ENCODE measurements at places on chromosomes 6 and 20.
A peak's percentile ranks its signal among the peaks of the same experiment; 100 is the strongest.

GRCh38 chr6:43945768-43946080 is 175.7 kb downstream of the VEGFA start:
- no peak for DNase-seq

DNA sequence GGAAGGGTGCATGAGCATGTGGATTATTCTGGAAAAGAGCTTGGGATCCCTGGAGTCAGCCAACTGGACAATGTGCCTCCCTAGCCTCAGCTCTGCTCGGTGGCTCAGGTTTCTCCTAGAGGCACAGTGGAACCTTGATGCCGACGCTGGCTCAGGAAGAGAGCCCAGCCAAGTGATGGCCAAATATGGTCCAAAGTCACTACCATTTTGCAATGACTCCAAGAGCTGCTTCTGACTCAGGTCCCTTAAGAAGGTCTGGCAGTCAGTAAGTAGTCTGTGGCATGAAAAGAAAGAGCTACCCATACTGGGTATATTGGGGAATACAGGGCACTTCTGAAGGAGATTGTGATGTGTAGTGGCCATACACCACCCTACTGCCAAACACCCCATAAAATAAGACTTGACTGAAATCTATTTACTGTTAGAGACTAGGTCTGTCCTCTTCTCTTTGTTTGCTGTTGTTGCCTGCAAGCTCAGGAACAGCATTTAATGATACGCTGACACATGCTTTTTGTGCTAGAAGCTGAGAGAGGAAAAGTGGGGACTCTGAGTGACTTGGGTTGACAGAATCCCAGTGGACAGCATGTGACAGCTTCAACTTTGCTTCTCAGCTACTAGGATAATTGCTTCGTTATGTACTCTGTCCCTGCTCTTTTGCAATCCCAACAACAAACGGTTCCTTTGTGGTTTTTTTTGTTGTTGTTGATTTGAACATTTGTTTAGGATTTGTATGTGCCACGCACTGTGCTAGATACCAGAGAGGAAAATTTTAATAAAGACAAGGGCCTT is 30.3 kb upstream of the OGFRL1 start:
- DNase-seq, result no peak

DNA sequence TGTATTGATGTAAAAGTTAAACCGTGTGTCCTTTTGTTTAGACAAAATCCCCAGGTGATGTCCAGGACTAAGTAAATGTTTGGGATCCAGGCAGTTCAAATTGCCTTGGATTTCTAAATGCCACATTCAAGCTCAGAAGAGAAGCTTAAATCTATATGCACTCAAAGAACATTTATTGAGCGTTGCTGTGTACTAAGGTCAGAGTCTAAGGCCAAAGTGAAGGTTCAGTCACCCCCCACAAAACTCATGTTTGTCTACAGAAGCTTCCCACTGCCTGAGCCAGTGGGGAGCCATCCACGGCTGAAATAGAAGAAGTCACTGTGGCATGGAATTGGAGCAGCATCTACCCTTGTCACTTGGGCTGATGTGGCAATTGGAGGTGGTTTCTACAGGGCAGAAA is 70.7 kb upstream of the INSM1 start:
- no peak for DNase-seq

- no peak for DNase-seq
These were observed 25.3 kb upstream of the ZNFX1 start for GRCh38 chr20:49303065-49303552.

GRCh38 chr20:45836841-45837240 is 3.2 kb downstream of the SNX21 start:
- no peak for DNase-seq

DNA sequence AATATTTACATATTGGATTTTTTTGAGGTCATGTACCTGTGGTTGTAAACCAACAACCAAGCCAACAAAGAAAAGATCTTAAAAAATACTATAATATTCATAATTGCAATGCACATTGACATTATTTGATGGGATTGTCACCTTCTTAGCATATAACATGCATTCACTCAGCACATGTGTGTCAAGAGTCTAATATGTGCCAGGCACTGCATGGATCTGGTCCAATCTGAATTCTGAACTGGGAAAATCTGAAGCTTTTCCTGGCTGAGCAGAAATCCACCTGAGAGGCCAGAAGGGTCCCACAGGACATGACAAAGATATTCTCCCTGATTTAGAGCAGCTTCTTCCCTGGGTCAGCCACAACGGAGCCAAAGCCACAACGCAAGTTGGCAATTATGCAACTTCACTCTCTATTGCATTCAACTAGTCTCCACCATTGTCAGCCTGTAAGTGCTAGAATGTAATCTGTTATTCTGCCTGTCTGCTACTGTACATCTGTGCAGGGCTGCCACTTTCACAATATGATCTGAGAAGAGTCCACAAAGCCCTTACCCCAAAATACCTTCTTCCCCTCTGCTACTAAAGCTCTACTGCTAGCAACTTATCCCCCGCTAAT is 17.0 kb upstream of the DDO start:
- no peak for DNase-seq

DNA sequence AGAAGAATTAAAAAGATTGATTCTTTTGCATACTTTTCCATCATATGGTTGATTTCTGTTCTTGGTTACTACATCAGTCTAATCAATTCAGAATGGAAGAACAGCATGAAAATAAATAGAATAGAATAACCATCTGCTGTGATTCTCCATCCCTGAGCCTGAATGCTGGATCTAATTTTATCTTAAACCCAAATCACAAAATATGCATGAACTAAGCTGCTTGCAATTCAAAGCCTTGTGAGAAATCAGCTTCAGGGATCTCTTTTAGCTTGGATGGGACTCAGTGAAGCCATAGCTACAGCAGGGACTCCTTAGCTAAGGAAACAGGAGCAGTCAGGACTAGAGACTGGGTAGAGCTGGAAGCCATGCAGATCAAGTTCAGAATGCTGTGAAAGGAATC is 74.1 kb downstream of the TPBG start:
- DNase-seq, result no peak

DNA sequence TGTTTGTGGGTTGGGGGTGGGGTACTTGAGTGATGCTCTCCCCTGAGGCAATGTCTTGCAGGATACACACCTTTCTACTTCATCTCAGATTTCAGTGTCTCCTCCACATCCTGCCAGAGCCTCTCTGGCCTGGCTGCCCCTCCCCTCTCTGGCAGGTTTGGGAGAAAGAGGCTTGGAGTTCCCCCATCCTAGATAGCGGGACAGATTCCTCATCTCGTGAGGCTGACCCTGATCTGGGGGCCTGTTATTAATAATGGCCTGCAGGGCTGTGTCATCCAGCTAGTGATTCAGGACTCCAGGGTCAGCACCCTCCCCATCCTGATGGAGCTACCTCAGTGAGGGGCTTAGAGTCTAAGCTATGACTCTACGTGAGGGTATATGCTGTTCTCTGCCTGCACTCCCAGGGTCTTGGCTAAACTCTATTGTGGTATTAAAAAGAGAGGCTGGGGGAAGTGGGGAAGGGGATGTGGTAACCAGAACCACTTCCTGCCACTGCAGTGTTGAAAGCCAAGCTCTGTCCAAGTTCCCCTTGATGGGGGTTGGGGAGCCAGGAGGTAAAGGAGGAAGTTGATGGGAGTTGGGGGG is 3.7 kb upstream of the MMP9 start:
- peak; percentile 27 for DNase-seq

DNA sequence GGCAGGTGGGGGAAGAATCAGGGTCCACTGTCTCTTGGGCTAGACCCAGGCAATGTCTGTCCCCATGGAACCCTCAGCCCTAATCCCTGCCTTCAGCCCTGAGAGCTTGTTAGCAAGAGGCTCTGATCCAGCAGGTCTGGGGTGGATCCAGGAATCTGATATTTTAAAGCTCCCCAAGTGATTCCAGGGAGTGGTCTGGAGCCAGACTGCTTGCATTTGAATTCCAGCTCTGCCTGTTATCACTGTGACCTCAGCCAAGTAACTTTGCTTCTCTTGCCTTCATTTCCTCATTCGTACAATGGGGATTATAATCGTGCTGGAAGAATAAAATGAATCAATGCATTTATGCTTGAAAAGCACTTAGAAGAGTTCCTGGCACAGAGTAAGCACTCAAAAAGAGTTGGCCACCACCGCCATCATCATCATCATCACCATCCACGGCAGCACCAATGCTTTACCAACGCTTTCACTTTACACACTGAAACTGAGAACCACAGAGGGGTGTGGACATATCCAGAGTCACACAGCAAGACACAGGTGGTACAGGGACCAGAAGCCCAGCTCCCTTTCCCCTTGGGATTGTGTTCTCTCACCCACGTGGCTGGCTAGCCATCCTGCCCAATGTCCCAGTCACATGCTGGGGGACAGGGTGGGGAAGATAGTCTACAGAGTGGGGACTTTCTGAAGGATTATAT is 75.7 kb upstream of the RALY start:
- DNase-seq, result no peak

- no peak for DNase-seq
These were observed 108.5 kb downstream of the UNC5CL start for GRCh38 chr6:40930555-40930954.

- no peak for DNase-seq
These were observed 40.0 kb downstream of the SLC22A1 start for GRCh38 chr6:160161647-160161986.

GRCh38 chr20:54535746-54536145 is 60.4 kb downstream of the DOK5 start:
- DNase-seq, result no peak

DNA sequence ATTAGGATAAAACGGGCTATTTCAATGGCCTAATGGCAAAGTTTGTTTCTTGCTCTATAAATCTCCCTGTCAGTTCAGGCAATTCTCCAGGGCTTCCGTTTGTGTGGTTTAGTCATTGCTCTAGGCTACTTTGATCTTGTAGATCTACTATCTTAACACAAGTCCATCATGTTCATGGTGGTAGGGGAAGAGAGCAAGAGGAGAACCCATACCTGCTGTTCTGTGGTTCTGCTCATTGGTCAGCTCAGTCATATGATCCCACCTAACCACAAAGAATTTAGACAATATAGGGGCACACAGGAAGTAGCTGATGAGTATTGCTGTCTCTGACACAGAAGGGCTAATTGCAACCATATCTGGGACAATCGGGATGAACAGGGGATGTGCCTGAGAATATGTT is 4.9 kb upstream of the DEK start:
- no peak for DNase-seq

DNA sequence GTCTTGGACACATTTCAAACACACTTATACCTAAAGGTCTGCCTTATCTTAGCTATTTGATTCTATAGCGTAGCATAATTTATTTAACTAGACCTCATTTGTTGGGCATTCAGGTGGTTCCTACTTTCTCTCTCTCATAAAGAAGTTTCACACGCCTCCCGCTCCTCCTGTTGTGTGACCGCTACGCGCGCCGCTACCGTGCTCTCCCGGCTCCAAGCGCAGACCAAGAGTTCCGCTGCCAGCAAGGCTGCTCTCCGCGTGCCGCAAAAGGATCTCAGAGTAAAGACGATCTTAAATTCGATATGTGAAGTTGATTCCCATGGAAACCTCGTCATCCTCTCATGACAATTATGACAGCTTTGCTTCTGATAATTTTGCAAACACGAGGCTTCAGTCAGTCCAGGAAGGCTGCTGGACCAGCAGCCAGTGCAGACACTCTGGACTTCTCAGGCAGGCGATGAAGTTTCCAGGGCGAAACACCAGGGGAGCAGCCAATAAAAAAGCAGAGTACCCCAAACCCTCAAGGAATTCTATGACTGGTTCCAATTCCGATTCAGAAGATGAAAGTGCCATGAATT is 20.4 kb downstream of the PRSS16 start:
- DNase-seq, result no peak

- DNase-seq, result no peak
These were observed 30.6 kb upstream of the SULF2 start for GRCh38 chr20:47815866-47816265.

GRCh38 chr6:68636666-68637065 is 1.6 kb downstream of the ADGRB3 start:
- DNase-seq, result no peak

GRCh38 chr20:43900496-43900895 is 14.2 kb upstream of the TOX2 start:
- DNase-seq, result no peak

DNA sequence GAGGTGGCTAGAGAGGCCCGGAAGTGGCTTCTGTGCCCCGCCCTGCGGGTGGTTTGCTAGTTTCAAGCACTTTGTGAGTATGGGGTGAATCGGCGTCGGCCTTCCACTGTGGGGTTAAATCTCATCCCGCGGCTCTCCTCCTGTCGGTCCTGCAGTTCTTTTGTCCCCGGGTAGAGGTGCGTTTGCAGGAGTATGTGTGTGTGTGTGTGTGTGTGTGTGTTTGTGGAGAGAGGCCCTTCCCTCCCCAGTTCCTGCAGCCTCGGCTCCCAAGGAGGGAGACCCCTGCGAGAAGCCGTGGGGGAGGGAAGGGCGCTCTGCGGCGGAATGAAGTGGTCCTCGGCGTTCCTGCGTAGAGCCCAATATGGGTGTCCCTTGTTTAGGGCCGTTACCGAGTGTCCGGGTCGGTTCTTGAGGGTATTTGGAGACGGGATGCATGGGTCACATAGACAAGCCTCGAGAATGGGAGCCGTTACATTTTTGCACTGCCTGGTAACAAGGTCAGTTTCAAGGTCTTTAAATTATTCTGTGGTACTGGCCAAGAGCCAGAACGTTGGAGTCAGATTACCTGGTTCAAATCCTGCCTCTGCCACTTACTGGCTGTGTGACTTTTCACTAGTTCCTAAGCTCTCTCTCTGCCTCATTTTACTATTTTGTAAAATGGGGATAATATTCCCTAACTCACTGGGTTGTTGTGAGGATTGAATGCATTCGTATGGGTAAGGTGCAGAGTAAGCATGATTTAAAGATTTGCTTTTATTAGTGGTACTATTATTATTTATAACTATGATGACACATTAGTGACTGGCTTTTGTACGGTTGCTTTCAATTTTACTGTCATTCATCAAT is at the start of gene ZKSCAN3:
ZKSCAN3 (plus strand) TSS at position 56 of the 846 bp plus-strand sequence. CDS start 9,640 bp downstream, outside the sequence.
- DNase-seq, result peak; percentile 36

GRCh38 chr20:4411744-4412143 is 310.0 kb upstream of the PRND start:
- no peak for DNase-seq

DNA sequence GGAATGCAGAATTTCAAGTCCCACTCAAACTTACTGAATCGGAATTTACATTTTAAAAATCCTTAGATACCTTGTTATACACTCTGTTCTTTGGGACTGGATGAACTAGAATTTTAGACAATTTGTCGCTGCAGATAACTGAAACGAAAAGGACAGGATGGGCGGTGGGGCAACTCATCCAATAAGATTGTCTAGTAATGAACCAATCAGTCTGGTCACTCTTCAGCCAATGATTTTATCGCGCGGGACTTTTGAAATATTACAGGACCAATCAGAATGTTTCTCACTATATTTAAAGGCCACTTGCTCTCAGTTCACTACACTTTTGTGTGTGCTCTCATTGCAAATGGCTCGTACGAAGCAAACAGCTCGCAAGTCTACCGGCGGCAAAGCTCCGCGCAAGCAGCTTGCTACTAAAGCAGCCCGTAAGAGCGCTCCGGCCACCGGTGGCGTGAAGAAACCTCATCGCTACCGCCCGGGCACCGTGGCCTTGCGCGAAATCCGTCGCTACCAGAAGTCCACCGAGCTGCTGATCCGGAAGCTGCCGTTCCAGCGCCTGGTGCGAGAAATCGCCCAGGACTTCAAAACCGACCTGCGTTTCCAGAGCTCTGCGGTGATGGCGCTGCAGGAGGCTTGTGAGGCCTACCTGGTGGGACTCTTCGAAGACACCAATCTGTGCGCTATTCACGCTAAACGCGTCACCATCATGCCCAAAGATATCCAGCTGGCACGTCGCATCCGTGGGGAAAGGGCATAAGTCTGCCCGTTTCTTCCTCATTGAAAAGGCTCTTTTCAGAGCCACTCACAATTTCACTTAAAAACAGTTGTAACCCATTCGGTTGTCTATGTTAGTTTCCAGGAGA is 41.9 kb upstream of the HFE start:
- DNase-seq, result peak; percentile 81

Measured in hypothalamus (tissue), 51 donors.